Left hindlimb (tissue), 1 donor: ENCODE measurements at places on chromosomes 6 and 20.

GRCh38 chr6:108558372-108559096, 2.2 kb upstream of the FOXO3 start:
- peak; percentile 99 for DNase-seq

DNA sequence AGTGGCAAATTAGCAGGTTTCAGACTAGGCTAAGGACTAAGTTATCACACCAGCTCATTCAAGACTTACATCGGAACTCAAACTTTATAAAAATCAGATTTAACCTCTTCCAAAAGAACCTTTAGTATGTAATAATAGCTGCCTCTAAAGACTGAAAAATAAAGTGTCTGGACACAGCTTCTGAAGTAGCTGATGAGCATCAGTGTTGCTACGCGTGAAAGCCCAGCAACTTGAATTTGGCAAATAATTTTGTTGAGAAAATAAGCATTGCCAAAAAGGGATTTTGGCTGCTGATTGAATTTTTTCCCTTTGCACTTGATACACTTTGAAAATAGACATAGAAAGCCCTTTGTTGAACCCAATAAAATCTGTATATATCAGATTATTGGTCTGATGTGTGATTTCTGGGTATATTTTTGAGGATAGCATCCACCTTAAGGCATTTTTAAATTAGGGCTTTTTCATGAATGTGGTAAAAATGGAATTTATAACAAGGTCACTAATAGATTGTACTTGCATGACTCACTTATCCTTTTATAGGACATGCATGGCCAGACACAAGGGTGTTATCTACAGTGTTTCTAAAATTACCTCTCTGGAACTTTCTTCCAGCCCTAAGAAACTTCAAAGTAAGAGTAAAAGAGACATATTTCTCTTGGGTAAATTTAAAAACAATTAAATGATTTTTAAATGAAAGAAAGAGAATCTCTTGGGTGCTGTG, 350.4 kb downstream of the TENT5A start:
- DNase-seq = no peak

DNA sequence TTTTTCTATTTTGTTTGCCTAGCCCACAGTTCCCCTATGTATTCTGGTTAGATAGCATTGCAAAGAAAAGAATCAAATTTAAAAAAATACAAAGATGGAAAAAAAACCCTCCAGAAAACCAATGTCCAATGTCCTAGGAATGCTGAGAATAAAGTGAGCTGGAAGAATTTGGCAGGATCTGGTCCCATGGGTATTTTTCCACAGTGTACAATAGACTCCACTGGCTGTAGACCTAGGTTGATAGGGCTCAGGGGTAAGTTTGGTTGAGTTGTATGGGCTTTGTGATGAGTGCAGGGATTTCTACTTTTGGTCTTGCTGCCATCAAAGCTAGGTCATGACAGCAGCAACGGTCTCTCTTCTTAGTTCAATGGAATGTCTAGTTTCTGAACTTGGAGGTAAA, 41.5 kb downstream of the SLC22A2 start:
- DNase-seq = no peak

- no peak for DNase-seq
Measured at GRCh38 chr6:90739802-90740201, 152.9 kb upstream of the MAP3K7 start.

GRCh38 chr6:43119482-43119881, 43.4 kb downstream of the PTK7 start:
- no peak for DNase-seq

GRCh38 chr20:23664954-23665353, 23.9 kb downstream of the CST4 start:
- no peak for DNase-seq

- DNase-seq = no peak
Measured at GRCh38 chr6:1082285-1082935, 229.5 kb upstream of the FOXQ1 start.
